NCI-H2107 (cell line): ENCODE measurements at places on chromosomes 4 and X.

DNA sequence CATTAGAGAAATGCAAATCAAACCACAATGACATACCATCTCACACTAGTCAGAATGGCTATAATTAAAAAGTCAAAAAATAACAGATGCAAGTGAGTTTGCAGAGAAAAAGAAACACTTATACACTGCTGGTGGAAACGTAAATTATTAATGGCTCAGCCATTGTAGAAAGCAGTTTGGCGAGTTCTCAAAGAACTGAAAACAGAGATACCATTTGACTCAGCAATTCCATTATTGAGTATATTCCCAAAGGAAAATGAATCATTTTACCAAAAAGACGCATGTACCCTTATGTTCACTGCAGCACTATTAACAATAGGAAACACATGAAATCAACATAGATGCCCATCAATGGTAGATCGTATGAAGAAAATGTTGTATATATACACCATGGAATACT lies 75.0 kb downstream of the NAA11 start:
- DNase-seq, result no peak

GRCh38 chr4:56742080-56742871 lies 61.2 kb upstream of the HOPX start:
- no peak for DNase-seq

DNA sequence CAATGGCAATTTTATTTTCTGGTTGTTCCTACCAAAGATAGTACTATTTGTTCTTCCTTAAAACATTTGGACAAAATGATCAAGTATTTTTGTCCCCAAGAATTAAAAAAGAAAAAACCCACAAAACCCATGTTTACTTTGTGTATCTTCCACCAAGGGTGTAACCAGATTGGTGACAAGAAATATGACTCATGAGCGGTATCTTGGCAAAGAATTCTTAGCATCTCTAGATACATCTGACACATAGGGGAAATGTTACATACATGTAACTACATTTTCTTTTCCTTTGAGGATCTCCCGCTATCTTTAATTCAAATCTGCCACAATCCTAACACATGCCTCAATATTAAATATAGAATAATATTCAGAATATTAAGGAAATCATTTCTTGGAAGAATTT lies 78.7 kb downstream of the WDFY3 start:
- DNase-seq, result no peak

DNA sequence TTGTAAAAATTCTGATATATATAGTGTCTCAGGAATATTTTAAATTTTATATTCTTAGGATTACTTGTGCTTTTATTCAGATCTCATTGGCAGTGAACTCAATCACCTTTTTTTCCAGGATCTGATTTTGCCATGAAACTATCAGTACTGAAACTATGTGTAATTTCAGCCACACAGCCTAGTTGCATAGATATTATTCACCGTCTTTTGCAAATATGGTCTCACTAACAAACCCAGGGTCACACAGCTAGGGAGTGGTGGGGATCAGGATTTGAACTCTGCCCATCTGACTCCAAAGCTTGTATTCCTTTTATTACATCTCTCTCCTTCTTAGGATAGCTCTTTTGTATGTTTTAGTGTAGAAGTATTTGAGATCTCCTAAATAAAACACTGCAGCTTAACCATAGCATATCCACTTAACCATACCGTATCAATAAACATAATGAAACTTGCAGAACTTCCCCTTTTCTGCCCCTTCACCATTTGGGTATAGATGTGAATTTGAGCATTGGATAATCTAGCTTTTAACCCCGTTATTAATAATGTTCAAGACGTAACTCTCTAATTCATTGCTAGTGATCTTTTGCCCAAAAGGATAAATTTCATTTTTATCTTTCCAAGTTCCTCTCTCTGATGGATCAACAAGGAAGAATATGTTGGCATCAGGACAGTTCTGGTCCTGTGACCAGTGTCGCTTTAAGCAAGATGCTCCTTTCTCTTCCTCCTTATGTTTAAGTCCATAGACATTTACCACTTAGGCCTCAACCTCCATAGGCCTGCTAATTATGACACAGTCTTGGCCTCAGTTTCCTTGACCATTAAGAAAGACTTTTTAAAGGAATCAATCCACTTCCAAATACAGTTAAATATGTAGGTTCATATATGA lies 74.6 kb downstream of the RAPGEF2 start:
- DNase-seq, result no peak
